Stimulated activated CD8-positive, alpha-beta memory T cell treated with anti-CD3 and anti-CD28 coated beads, Interleukin-7, amount 100 ng/mL, for 1 hour (primary cell): ENCODE measurements at places on chromosomes 6 and 20.

DNA sequence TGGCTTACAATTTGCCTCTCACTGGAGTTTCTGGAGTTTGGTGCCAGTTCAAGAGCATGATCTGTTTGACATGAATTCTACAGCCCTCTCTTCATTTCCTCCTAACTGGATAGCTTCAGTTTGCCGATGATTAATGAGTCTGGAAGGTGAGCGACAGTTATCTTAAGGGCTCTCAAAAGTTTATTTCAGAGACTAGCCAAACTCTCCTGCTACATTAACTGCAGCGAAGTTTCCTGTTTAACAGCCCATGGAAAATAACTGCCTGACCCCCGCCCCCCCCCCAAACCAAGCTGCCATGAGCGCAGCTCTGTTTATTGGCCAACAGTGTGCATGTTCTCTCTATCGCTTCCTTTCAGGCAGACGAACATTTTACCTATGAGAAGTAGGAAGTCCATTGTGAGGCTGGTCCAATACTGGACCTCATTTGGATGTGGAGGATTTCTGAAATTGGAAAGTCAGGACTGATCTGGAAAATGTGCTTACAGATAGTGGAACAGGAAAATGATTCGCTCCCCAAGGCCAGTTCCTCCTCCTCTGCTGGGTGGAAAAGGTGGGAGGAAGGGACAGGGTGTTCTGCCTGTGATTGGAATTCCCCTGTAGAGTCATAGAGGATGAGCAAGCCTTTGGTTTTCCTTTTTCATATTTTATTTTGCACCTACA lies 522.2 kb upstream of the JAG1 start:
- DNase-seq: no peak

GRCh38 chr6:77740380-77740779 lies 87.5 kb downstream of the MEI4 start:
- DNase-seq: no peak

DNA sequence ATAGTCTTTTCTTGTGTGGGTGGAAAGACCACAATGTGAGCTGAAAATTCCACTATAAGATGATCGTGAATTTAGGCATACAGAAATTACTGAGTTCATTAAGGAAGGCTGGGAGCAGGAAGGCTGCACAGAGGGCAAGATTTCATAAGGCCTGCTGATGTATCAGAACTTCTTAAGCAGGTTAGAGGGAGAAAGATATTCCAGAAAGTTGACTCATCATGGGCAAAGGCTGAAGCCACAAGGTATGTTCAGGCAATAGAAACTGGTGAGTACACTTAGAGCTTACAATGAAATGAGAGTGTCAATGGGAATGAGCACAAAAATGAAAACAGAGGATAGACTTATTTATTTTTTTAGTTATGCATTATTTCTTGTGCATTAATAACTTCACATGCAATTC lies 618.6 kb downstream of the CBLN4 start:
- DNase-seq: no peak

DNA sequence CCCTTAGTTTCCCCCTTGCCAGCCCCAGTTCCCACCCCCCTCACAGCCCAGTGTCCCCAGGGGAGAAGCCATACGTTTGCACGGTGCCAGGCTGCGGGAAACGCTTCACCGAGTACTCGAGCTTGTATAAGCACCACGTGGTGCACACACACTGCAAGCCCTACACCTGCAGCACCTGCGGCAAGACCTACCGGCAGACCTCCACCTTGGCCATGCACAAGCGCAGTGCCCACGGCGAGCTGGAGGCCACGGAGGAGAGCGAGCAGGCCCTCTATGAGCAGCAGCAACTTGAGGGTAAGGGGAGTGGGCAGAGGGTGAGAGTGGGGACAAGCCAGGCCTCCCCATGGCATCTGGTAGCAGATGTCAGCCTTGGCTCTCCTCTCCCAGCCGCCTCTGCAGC lies 5.1 kb upstream of the DEF6 start:
- DNase-seq: no peak

- no peak for DNase-seq
These were observed 59.8 kb upstream of the GCLC start for GRCh38 chr6:53604623-53605190.

DNA sequence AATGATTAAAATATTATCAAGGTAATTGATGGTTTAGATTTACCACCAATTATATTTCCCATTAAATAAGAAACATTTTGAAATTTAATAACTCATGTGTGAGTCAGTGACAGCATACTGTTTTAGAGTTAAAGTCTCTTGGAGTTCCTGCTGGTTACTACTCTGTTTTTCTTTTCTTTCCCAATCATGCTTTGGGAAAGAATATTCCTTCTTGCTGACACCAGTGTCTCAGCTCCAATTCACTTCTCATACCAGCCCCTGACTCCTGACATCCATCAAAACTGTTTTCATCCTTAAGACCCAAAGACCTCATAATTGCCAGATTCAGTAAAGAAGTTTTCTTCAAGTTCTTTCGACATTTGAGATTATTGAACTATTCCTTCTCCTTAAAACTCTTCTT lies 50.3 kb downstream of the AIG1 start:
- no peak for DNase-seq

- DNase-seq: no peak
These were observed 11.0 kb downstream of the FAM135A start for GRCh38 chr6:70424291-70424690.

DNA sequence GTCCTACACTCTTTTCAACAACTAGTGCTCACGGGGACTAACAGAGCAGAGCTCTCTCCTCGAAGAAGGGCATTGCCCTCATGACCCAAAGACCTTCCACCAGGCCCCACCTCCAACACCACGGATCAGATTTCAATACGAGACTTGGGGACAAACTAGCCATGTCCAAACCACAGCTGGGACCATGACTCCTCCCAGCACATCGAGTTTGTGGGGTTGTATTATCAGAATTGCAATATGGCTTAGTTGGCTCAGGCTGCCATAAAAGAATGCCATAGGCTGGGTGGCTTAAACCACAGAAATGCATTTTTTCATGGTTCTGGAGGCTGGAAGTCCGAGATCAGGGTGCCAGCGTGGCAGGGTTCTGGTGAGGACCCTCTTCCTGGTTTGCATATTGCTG lies 189.7 kb upstream of the PMEPA1 start:
- DNase-seq: no peak

- DNase-seq: no peak
These were observed 75.4 kb upstream of the INSM1 start for GRCh38 chr20:20292472-20292871.

DNA sequence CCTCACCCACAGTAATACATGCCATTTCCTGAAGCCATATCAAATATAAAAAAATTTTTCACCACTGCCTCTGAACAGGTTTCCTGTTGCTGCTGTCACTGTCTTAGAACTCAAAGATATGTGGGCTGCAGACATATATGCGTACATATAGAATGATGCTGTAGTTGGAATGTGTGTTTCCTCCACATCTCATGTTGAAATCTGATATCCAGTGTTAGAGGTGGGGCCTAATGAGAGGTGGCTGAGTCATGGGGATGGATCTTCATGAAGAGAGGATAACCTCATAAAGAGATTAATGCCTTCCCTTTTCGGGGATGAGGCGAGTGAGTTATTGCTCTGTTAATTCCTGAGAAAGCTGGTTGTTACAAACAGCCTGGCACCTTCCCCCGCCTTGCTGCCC lies 7.7 kb upstream of the SCP2D1 start:
- no peak for DNase-seq

DNA sequence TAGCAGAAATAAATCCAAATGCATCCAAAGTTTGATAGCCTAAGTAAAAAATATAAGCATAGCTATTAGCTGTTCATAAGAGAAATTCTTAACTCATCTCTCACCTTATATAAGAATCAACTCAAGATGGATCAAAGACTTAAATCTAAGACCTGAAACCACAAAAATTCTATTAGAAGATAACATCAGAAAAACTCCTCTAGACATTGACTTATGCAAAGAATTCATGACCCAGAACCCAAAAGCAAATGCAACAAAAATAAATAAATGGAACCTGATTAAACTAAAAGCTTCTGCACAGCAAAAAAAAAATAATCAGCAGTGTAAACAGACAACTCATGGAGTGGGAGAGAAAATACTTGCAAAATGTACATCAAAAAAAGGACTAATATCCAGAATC lies 184.3 kb downstream of the TFAP2A start:
- no peak for DNase-seq
